Activated gamma-delta T cell treated with anti-CD3 and anti-CD28 coated beads, Interleukin-2, amount 50 U/mL, for 16 hours (primary cell): ENCODE measurements at places on chromosomes 7 and 10.

- DNase-seq: no peak
These were observed 223.2 kb downstream of the ELMO1 start for GRCh38 chr7:37225285-37225969.

DNA sequence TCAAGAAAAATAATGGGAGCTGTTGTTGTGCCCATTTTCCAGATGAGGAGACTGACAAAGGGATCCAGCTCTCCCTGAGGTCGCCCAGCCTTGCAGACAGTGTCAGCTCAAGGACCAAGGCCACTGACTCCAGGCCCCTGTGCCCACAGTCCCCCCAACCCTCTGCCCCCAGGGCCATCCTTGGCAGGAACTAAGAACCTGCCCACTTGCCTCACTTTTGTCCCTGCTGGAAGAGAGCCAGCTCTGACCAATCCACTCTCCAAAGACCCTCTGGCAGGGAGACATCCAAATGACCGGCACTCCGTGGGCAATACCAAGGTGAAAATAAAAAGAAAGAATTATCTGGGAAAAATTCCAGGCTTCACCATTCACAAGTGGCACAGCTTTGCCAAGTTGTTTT lies 101.3 kb downstream of the TCERG1L start:
- DNase-seq: no peak

- DNase-seq: no peak
These were observed 40.4 kb upstream of the ABLIM1 start for GRCh38 chr10:114698271-114699061.

- no peak for DNase-seq
These were observed 133.4 kb downstream of the PRKAG2 start for GRCh38 chr7:151743481-151743983.

DNA sequence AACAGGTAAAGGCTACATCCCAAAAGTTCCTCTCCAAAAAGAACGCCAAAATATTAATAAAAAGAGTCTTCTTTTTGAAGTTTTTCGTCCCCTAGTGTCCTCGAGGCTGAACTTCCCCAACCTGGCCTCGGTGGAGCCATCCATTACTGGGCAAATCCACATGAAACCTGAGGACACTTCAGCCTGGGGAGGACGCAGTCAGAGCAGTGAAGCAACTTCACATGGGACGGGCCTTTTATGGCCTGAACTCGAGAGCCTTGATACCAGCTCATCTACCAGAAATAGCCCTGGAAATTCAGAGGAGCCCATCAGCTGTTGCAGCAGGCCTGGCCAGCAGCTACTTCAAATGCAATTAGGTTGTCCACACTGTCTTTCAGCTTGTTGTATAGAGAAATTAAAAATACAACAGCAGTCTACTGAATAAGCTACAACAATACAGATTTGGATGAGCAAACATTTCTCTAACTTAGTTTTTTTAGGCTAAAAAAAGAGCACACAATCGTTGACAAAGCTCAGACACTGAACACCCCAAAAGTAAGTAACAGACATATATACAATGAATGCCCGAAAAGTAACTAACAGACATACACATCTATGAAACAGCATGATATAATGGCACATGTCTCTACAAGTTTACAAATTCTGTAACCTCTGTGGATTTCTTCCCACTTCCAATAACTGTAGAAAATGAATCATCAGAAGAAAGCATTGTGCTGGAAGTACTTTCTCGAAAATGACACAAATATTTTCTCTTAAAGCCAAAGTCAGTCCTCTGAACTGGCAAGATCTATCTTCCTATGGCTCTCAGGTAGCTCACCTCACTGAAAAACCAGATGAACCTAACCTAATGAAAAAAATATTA lies at the start of gene SVIL:
TSS of gene SVIL (minus strand) at position 208 of the 862 bp plus-strand sequence. CDS start 79,913 bp downstream, outside the sequence.
- DNase-seq: no peak

- DNase-seq: no peak
These were observed 107.0 kb upstream of the PARD3 start for GRCh38 chr10:34922138-34922537.

DNA sequence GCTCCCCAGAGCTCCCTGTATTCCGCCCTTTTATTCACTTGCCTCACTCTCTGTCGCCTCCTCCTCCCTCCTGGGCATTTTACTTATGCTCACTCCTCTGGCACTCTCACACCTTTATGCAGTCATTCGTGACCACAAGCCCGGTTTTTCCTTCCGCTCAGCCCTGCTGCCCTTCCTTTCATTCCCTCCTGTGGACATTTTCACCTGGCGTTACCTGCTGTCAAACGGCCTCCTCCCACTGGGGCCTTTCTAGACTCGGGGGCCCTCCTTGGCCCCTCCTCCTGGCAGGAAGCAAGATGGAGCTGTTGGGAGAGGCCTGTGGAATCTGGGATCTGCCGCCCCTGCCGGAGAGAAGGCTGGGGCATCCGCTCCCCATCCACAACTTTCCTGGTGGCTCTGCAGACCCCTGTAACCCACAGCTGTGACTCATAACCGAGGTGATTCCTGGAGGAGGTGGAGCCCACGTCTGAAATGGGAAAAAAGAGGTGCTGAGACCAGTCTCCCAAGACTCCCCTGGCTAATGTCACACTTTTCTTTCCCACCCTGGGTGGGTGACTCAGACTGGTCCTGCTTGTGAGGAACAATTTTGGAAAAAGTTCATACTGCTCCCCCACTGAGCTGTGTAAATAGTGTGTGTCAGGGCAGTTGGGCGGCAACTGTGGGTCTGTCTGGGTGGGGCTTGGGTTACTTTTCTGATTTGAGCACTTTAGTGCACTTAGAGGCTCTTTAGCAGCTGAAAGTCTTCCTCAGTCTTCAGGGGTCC lies 1.2 kb downstream of the VCL start:
- DNase-seq: peak; percentile 15

DNA sequence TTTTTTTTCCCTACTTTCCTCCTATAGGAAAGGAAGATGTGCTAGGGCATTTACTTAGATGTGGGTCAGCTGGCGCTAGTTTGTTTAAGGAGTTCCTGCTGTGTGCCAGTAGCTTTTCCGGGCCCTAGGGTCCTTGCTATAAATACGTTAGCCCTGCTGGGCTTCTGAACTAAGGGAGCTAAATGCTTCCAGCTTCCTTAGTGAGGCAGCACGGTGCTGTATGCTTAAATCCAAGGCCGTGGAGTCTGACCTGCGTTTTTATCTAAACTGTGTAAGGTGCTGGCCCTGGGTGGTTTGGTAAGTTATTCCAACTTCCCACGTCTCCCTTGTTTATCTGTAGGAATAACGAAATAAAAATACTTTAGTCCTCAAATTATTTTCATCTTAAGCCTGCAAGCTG lies 594 bp downstream of the TDRD1 start:
- no peak for DNase-seq

DNA sequence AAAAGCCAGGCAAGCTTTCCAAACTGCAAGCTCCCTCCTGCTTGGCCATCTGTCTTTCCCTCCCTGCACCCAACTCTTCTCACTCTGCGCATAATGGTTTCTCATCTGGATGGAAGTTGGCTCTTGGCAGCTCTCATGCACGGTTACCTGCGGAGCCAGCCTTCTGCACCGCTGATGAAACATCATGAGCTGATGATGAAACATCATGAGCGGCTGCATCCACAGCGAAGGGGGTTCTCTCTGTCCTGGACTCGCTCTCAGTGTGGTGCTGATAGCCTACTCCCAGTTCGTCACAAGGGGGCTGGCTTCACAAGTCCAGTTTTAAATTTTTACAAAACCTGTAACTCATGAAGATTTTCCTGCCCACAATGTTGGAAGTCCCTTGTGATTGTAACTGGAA lies 457.5 kb downstream of the ACTR3B start:
- no peak for DNase-seq

DNA sequence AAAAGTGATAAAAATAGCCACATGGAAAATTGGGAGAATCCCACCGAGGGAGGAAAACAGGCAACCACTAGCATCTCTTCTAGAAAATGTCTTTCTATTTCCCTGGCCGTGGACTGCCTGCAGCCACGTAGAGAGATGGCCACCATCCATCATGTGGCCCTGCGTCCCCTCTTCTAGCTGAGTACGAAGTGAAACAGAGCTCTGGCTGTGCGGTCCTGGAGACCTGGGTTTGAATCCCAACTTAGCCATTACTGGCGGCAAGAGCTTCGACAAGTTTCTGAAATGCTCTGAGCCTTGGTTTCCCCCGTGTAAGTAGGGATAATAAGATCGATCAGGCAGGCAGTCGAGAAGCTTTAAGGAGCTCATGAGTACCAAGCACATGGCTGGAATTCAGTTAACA lies 32.9 kb downstream of the ZCCHC24 start:
- no peak for DNase-seq

DNA sequence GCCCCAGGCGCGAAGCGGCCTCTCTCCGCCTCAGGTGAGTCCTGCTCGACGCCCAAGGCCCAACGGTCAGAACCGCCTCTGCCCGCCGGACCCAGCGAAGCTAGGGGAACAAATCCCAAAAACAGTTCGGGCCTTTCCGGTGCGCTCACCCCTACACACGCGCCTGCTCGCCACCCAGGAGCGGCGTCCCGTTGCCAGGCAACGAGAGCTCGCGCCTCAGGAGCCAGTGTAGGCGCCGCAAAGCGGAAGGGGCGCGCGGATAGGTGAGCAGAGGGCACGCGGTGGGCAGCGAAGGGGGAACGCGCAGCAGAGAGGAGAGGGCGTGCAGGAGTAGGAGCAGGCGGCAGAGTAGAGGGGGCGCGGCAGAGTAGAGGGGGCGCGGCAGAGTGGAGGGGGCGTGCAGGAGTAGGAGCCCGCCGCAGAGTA lies at the start of the genes DYDC1 and DYDC2:
TSS of gene DYDC1 (minus strand) at position 193 of the 426 bp plus-strand sequence. CDS start 4,154 bp downstream, outside the sequence.
TSS of gene DYDC2 (plus strand) at position 219 of the 426 bp plus-strand sequence. CDS start 5,663 bp downstream, outside the sequence.
- DNase-seq: peak; percentile 12

DNA sequence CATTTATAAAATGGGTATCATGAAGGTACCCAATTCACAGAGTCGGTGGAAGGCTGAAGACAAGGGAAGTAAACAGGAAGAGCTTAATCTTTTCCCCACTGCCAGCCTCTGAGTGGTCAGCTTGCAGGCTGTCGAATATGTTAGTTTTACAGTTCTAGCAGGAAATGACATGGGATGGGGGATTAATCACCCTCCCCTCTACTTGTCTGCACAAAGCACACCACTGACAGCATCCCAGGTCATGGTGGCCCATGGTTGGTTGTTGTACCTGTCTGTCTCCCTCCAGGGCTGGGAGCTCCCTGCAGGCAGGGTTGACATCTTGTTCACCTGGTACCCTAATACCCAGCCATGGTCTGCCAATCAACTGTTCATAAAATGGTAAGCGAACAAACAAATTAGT lies 55.6 kb downstream of the GRB10 start:
- no peak for DNase-seq

GRCh38 chr10:2334575-2334974 lies 597.2 kb upstream of the ADARB2 start:
- no peak for DNase-seq

GRCh38 chr7:112723416-112723815 lies 66.8 kb downstream of the TMEM168 start:
- DNase-seq: no peak

- DNase-seq: no peak
These were observed 7.4 kb downstream of the ARL4A start for GRCh38 chr7:12694817-12695216.

DNA sequence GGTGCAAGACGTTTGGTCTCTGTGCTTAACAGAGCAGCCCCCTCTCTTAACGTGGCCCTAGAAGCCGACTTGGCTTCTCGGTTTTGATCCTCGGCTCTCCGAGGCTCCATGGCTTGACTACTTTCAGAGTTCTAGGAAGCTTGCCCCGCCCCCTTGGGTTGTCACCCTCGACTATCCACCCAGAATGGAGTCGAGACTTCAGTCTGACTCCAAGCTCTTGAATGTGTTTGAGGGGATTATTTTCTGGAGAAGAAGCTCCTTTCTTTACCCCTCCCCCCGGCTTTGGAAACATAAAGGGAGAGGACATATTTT lies 448 bp downstream of the SEC24C start:
- DNase-seq: peak; percentile 44

DNA sequence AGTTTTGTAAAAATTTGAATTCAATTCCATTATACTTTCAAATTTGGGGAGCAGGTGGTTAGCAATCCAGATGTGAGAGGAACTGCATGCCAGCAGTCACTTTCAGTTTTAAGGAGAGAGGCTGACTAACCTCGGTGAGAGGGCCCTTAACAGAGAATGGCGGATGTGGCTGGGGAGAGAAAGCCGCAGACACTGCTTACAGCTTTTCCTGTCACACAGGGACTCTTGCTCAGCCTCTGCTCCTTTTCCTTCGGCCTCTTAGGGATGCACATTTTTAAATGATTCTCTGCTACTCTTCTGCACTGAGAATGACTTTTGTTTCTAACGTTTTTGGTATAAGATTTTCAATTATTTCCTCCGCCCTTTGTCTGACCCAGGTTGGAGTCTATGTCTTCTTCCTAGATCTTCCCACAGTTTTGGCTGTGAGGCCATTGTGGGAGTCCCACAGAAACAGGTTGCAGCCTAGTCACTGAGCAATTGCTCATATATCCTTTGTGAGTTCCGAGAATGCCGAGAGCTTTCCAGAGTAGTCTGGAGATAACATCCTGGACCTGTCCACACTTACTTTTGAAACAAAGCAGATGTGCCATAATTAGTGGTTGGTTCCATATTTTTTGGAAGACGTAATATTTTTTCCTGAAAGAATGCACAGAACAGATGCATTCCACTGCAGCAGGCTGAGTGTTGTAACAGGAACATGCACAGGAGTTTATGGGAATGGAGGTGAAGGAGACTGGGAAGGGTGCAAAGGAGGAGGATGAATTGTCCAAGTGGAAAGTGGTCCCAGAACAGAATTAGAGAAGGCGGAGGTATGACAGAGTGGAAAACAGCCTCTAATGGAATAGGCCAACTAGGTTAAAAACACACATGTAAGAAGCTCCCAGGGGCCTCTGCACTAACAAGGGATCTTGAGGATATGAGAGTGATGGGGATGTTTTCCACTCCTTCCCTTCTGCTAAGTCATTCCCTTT lies 168.0 kb upstream of the ZNF32 start:
- peak; percentile 60 for DNase-seq

DNA sequence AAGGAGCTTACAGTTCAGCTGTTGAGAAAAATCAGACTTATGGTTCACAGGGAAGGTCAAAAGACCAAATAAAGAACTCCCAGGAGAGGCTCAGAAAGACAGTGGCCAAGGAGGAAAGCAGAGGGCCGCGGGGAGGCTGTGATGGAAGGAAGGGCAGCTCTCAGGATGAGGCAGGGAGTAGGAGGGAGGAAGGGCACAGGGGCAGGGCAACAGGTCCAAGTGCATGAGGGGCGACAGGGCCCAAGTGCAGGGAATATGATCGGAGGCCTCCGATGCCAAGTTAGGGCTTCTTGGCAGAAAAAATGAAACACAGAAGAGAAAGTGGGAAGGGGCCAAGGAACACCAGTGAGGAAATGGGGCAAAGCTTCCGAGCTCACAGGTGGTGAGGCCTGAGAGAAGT lies 13.4 kb upstream of the PNLIPRP2 start:
- DNase-seq: no peak

DNA sequence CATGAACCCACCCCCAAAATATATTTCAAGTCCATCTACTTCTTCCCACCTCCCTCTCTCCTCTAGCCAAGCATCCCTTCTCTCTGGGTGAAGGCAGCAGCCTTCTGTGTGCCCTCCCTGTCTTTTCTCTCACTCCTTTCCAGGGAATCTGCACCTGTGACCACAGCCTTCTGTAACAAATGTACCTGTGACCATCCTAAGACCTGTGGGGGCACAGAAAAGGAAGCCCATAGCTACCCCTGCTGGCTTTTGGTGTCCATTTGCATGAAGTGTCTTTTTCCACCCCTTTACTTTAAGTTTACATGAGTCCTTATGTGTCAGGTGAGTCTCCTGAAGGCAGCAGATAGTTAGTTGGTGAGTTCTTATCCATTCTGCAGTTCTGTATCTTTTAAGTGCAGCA lies 2.0 kb upstream of the TBXAS1 start:
- no peak for DNase-seq
